ENCODE measurements at places on chromosomes 11 and 22.

GRCh38 chr22:46030231-46030880 lies 53.4 kb upstream of the WNT7B start:
- DNase-seq: no peak

GRCh38 chr11:109085708-109086373 lies 336.1 kb upstream of the C11orf87 start:
- no peak for DNase-seq

- DNase-seq: no peak
Observed at GRCh38 chr11:724049-724777, 18.2 kb downstream of the EPS8L2 start.

DNA sequence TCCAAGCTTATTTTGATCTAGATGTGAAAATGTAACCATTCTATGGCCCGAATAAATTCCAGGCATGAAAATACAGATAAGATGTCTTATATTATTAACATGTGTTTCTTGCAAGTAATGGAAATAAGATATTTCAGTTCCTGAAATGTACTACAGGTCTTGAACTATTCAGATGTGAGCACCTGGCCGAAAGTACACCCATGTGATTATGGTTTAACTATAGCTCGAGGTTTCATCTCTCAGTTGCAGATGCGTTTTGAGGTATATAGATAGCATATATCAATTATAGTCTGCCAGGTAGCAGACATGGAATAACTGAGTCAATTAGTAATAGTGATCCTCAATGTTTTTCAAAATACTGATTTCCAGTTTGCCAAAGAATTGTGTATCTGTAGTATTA lies 68.3 kb downstream of the DDIAS start:
- no peak for DNase-seq
